ENCODE measurements at places on chromosomes 6 and 20.

- DNase-seq, result peak; percentile 46
Measured at GRCh38 chr20:16821211-16822089, 73.3 kb downstream of the OTOR start.

DNA sequence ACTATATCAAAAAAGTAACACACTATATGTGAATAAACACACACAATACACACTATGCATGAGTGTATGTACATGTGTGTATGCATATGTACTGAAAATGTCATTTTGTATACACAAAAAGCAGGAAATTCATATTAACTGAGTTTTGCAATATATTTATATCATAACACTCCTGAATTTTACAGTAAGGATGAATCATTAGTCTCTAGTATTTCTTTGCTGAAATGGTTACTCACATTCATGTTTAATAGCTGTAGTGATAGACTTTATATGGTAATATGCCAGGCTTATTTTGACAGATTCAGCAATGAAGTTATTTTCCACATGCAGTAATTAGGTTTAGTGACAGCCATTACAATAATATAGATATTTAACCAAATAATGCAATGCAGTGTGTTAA, 1216.2 kb upstream of the CITED2 start:
- no peak for DNase-seq

DNA sequence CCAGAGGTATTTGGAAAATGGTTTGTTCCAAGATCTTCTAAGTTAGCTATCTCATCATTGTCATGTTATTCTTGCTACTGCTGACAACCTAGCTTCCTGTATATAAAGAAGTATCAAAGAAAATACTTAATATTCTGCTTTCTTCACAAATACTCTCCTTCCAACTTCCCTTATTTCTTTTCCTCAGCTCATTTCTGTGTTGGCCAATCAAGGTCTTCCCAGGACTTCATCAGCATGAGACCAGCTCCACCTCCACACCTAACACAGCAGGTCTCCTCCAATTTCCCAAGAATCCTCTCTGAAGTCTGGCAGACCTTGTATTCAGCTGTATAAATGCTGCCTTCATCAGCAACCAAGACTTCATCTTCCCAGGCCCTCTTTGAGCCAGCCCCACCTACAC, 538.6 kb upstream of the JARID2 start:
- DNase-seq, result no peak

- no peak for DNase-seq
Measured at GRCh38 chr6:20939161-20939775, 405.0 kb downstream of the CDKAL1 start.

GRCh38 chr6:15310680-15311079, 64.8 kb downstream of the JARID2 start:
- peak; percentile 48 for DNase-seq
